Stimulated activated CD4-positive, alpha-beta T cell treated with anti-CD3 and anti-CD28 coated beads, TNF-alpha, amount 100 ng/mL, for 24 hours (primary cell): ENCODE measurements at places on chromosomes 5 and 9.

DNA sequence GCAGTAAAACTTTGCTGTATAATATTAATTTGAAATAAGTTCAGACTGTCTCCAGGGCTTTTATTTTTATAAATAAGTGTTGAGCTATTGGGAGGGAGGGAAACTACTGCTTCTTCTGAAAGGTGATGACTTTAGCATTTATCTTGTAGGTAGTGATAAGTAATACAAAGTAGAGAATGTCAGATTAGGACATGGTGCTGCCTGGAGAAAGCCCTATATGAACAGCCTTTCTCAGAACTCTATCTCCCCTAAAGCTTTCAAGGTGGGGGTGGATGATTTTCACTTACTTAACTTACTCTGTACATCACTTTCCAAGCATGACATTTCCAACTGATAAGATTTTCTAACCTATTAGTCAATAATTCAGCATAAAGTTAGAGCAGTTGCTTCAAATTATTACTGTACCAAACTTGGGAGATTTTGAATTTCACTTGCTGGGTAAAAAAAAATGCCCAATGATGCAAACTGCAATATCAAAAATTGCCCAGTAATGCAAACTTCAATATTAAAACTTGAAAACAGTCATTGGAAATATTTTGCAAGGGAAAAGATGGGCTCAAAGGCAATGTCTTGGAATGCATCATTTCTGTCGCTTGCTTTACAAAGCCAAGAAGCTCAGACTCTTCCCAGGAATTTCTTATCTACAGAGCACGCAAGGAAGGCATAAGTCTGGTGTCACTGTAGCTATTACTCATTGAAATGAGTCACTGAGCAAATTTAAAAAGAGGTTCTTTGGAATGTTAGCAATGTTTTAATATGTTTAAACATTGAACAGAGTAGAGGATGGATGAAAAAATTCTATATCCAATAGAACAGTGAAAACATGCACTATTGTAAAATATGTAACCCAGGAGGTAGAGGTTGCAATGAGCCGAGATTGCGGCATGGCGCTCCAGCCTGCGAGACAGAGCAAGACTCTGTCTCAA, 569.5 kb downstream of the PSAT1 start:
- DNase-seq: no peak

GRCh38 chr5:169668732-169669131, 31.7 kb downstream of the DOCK2 start:
- DNase-seq: no peak

DNA sequence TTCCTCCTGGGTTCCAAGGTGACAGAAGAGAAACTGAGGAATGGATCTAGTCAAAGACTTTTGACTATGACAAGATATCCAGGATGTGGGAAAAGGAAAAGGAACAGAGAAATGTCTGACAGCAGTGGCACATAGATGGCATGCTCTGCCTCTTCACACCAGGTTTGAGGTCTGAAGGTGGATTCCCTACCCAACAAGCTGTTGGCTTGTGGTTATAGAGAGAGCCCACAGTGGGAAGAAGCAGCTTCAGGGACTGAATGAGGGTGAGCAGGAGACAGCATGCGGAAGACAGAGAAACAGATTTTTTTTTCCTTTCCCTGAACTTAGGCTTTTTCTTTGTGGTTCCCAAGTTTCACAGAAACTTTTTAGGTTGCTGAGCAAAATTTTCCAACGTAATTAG, 20.6 kb downstream of the IFNW1 start:
- no peak for DNase-seq

- no peak for DNase-seq
Observed at GRCh38 chr5:162762119-162762518, 675.3 kb upstream of the CCNG1 start.

DNA sequence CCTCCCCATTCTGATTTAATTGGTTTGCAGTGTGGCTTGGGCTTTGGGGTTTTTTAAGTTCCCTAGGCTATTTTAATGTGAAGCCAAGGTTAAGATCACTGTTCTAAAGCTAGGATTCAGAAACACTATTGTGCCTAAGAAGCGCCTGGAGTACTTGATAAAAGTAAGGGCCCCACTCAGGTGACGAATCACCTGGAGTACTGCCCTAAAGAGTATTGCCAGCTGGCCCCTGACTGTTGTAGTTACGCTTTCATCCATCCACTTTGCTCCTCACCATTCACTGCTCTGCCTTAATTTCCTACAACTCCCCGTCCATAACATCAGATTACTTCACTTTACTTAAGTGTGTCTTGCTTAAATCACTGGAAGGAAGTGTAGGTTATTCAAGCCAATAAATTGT, 119.3 kb downstream of the CD180 start:
- DNase-seq: no peak
